ENCODE measurements at places on chromosomes 4 and X. TPM values are rescaled to one million over a fixed set of nuclear protein-coding genes. Genes with fewer than 3 reads are reported as not detected.

DNA sequence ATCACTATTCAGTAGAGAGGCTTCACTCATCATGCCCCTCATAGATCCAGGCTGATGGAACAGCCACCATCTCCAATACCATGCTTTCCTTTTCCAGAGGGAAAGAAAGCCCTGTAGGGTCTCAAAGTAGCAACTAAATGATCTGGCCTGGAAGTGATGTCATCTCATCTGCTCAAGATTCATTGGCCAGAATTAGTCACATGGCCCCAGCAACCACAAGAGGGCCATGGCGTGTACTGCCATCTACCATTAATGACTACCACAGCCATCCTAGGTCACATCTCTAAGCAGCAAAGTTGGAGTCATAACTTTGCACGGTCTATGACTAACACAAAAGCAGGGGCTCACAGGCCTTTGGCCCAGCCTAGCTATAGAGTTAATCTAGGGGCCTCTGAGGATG, 194.8 kb downstream of the KIT start:
- no peak for DNase-seq

GRCh38 chr4:126532527-126532926, 1100.2 kb upstream of the INTU start:
- DNase-seq = no peak

DNA sequence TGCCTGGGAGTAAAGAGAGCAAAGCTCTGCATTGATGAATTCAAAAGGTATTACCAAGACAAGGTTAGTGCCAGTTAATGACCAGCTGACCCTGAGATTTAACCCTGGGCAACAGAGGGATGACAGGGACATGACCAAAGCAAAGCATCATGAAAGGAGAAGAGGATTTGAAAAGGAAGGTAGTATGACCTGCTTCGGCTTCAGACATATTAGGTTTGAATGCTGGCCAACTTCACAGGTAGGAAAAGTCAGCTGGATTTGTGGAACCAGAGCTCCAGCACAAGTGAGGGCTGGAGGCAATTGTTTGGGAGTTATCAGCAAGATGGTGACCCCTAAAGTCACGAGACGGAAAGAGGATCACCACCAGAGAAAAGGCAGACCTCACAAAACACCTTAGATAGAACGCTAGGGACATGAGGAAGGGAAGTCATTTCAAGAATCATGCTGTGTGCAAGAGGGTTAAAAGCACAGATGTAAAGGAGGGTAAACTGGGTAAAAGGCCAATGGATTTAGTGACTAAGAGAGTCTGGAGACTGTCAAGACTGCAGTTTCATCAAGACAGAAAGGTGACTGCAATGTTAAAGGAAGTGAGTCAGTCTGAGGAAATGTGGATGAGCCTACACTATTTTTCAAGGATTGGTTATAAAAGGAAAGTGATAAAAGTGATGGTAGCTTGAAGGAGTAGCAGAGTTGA, 45.6 kb downstream of the SH3RF1 start:
- DNase-seq = peak; percentile 94

DNA sequence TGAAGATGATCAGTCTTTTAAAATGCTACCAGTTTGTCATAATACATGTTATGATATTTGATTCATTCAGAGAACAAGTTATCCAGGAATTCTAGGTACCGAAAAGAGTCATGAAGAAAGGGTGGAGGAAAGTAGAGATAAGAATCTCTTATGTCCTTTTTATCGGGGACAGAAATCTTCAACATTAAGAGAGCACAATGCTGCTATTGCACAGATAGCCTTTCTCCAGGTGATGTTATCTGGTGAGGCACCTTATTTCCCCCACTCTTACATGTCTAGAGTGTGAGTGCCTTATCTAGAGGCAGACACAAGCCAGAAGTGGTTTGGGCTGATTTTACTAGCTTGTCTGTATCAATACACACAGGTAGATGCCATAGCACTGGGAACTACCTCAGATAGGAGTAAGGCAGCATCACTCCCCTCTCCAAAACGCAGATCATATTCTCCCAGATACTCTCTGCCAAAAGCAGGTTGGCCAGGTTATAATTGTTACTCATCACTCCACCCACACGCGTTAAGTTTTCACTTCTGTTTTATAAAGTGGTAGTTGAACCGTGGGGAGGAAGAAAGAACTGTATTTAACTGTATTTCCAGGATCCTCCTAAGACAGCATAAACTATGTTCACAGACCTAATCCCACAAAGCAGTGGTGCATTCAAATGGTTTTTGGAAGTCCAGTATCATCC, 38.4 kb downstream of the AREG start:
- no peak for DNase-seq

- DNase-seq = no peak
Observed at GRCh38 chr4:76515975-76516843, 81.2 kb downstream of the SHROOM3 start.

DNA sequence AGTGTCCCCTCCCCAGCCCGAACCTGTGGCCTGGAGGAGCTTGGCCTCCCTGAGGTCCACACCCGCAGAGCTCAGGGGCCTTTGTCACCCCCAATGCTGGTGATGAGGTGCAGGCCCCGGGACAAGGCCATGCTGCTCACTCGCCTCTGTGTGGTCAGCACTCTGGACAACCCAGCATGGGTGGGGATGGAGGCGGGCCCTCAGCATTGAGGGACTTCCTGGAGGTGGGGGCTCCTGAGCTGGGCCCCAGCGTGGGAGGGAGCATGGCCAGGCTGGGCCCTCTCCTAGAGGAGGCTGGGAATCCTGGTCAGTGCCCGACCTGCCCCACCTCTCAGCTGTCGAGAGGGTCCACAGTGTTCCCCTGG, 30.6 kb downstream of the TACC3 start:
- DNase-seq = no peak

The OPN1LW gene
- not detected for total RNA-seq

- DNase-seq = no peak
Observed at GRCh38 chrX:134444681-134445080, 15.3 kb upstream of the HPRT1 start.

GRCh38 chr4:39014028-39014427, 18.2 kb downstream of the TMEM156 start:
- DNase-seq = no peak

DNA sequence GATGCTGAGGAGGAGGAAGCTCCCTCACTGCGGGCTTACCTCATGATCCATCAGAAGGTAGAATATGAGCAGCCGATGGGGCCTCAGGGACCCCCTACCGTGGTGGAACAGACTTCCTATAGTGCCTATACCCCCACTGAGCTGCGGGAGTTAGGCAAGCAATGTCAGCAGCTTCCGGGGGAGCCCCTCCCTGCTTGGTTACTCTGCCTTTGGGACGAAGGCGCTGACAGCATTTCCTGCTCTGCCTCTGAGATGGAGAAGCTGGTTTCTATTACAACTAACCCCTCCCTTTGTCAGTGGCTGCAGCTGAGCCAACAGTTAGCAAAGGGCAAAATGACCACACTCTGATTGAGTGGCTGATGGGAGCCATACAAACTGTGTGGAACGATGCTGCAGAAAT, 430.7 kb downstream of the IDS start:
- DNase-seq = no peak

The CT45A5 gene
- total RNA-seq = not detected

GRCh38 chrX:44927398-44927797, 54.4 kb downstream of the KDM6A start:
- no peak for DNase-seq

DNA sequence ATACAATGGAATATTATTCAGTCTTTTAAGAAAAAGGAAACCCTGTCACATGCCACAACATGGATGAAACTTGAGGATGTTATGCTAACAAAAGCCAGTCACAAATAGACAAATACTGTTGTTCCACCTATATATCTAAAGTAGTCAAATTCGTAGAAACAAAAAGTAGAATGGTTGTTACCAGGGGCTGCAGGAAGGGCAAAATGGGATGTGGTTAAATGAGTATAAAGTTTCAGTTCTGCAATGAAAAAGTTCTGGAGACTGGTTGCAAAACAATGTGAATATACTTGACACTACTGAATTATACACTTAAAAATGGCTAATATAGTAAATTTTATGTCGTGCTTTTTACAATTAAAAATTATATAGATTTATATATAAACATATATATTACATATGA, 12.2 kb downstream of the SPOCK3 start:
- DNase-seq = no peak

DNA sequence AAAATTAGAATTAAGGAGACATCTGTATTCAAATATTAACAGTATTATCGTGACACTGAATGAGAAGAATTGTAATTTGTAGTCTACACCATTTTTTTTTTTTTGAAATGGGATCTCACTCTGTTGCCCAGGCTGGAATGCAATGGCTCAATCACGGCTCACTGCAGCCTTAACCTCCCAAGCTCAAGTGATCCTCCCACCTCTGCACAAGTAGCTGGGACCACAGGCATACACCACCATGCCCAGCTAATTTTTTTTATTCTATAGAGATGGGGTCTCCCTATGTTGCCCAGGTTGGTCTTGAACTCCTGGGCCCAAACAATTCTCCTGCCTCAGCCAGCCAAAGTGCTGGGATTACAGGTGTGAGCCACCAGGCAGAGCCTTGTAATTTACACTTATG, 24.8 kb downstream of the ELF2 start:
- DNase-seq = no peak

The HNRNPD gene
- total RNA-seq = 220 TPM

DNA sequence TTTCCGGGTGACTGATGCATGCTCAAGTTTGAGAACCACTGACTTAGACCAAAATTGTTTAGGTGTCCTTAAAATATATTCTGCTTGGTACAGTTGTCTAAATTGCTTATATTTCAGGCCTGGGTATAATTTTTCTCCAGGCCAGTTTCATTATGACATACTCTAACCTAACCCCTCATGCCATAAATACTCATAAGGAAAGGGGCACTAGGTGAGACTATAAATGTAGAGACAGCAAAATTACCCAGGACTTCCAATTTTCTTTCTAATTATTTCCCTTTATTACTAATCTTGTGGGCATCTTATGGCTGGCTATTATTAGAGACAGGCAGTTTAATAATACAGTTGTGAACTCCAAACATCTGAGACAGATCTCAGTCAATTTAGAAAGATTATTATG, 150.2 kb downstream of the RRAGB start:
- DNase-seq = no peak

The IGFBP7 gene
- 506 TPM for total RNA-seq

DNA sequence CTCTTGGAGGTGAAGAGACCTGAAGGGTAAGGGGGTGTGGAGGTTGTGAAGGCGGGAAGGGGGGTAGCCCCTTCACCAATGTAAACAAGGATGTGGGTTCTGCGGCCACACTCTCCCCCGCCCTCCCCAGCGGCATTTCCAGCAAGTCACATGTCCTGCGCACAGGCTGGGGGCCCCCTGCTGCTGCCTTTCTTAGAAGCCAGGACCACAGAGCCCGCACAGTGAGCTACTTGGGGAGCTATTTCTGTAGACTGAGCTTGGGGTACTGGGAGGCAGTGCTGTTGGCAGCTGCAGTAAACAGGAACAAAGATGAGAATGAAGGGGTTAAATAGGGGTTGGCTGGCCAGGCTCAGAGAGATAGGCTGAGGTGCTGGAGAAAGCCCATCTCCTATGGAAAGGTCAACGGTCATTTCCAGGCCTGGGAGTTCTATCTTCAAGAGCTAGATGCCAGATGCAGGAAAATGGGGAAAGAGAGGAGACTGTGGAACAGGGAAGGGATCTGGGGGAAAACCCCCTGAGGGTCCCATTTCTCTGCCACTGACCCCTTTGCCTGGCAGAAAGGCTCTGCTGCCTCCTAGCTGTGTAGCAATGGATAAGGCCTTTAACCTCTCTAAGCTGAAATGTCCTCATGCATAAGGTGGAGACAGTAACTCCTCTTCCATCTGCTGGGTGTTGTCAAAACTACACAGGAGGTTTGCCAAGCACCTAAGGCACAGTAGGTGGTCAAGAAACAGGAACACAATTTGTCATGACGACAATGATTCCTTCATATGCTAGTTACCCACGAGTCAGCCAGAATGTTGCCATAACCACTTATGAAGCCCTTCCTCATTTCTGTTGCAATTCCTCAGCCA, 18.5 kb upstream of the PIM2 start:
- DNase-seq = no peak

GRCh38 chrX:48864210-48864609, 28.8 kb upstream of the PCSK1N start:
- peak; percentile 13 for DNase-seq

The CT47B1 gene
- not detected for total RNA-seq

- DNase-seq = no peak
Observed at GRCh38 chr4:125722009-125722408, 407.3 kb downstream of the FAT4 start.

DNA sequence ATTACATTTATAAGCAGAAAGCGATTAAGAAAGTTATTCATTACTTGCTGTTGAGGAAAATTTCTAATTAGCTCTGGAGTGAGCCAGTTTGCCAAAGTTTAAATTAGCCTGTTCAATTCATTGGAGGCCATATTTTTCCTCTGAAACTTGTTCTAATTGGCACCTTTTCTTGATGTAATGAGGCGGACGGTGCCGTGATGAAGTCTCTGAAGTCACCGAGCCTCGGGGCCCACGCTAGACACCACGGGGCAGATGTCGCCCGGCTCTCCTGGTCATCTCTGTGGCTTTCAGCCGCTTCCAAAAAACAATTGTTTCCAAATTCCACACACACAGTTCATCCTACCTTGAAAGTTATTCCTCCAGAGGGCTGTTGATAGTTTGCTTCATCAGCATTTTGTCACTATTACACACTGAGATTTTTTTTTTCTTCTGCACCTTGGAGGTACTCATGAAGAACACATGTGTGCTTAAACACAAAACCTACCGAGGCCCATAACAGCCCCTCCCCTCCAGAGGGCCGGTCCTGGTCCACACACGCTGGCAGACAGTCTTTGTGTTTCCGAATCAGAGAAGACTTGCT, 3.9 kb upstream of the CTAG2 start:
- no peak for DNase-seq

DNA sequence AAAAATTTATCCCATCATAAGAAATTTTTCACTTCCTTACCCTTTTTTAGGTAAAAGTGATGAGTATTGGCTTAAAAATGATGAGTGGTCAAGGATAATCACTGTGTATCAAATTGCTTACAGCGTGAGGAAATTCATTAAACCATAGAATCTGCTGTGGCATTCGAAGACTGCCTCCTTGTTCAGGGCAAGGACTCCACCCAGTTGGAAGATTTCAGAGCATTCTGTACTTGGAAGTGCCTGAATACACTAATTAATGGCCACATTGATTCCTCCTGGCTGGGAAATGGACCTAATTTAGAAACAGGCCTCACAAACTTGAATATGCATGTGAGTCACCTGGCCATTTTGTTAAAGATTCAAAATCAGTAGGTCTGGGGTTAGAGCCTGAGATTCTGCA, 83.2 kb downstream of the HHIP start:
- no peak for DNase-seq

- no peak for DNase-seq
Observed at GRCh38 chrX:53550756-53551463, 116.7 kb upstream of the HSD17B10 start.

- peak; percentile 12 for DNase-seq
Observed at GRCh38 chr4:64581422-64581821, 172.2 kb upstream of the TECRL start.

DNA sequence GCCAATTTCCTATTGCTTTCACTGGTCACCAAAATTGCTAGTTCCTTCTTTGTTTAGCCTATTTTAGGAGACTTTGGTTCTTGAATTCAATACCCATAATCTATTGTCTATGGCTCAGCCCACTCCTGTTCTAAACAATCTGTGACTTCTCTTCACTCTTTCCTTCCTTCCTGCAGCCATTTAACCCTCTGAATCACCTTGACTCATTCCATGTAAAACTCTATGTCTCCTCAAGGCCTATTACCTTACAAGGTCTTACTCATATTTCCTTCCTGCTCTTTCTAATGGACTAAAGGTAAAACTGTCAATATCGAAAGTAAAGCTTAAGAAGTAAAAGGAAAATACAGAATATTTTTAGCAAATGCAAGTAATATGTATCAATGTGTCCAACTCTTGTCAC, 301.6 kb downstream of the ARHGAP24 start:
- peak; percentile 64 for DNase-seq

The PDGFC gene
- total RNA-seq = 97.4 TPM
